ENCODE measurements at places on chromosomes 6 and 20.

- no peak for DNase-seq
These were observed 8.5 kb downstream of the ARFGEF2 start for GRCh38 chr20:48930035-48930434.

- DNase-seq, result no peak
These were observed 27.6 kb downstream of the POLR1C start for GRCh38 chr6:43544461-43544860.

DNA sequence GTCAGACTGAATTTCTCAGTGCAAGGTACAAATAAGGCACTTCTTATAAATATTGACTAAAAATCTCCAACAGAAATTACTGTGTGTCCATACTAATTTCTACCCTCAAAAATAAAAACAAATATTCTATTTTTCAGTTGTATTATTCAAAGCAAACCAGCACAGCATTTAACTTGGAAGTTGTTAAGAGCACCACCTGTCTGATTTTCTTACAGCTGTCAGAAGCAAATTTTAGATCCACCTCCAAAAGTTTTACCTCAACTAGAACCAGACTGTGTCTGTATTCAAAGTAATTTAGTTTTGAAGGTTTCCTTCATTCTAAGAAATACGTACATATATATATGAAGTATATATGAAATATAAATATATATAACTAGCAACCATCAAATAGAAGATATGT lies 1.2 kb downstream of the TRDN start:
- DNase-seq, result no peak

- no peak for DNase-seq
These were observed 100.2 kb downstream of the PSMB1 start for GRCh38 chr6:170452767-170453545.

DNA sequence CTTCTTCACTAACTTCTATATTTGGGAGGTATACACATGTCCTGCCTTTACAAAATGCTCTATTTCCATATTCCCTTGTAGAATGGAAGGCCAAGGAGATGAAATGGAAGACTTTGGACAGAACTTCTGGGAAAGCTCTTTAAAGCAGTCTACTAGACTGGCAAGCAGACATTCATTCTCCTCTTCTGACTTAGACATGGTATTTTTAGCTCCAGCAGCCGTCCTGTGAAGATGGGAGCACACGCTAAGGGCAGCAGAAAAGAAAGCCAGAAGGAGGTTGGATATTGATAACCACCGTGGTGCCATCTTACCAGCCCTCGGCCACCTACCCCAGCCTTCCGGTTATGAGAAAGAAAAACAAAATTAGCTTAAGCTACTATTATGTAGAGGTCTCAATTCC lies 70.1 kb upstream of the E2F3 start:
- no peak for DNase-seq
